ENCODE measurements at places on chromosomes 7 and 10.

- no peak for DNase-seq
Observed at GRCh38 chr7:5005066-5005465, 40.6 kb upstream of the RBAK start.

DNA sequence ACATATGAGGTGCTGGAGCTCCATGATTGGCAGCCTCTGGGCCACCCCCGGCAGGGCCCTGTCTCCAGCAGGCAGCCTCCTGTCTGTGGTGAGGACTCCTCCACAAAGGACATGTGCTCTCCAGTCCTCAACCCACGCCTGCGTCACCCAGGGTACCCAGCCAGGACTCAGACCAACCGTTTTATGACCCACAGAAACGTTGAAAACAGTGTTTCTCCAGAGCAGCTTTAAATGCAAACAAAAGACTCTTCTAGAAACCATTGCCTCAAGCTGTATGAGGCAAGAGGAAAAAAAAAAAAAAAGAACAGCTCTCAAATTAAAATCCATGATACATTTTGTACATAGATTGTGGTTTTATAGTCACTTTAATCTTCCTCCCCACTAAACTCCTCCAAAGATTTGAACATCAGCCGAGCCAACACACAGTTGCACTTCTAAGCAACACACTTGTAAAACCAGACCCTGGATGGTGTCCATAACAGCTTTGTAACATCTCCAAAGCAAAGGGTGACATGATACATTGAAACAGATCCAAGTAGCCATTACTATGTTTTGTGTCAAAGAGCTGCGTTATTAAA lies 175.0 kb upstream of the LYZL2 start:
- DNase-seq = no peak

- no peak for DNase-seq
Observed at GRCh38 chr10:63692220-63692896, 171.2 kb downstream of the REEP3 start.

DNA sequence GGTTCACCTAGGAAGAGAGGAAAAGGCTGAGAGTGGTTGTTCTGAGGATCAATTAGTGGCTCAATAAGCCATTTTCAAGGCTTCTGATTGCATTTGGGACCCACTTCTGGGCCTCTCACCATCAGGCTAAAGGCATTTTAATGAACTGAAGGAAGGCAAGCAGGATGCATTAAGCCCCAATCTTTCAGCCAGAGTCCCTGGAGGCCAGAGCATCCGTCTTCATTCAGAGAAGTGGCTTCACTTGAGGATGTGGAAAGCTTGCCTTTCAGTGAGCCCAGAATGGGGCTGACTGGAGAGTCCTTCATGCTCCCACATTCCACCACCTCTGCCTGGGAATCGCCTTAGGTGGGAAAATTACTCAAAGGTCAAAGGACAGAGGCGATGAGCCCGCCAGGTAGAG lies 41.8 kb downstream of the COL17A1 start:
- no peak for DNase-seq

- no peak for DNase-seq
Observed at GRCh38 chr7:8615019-8615418, 181.6 kb downstream of the NXPH1 start.

DNA sequence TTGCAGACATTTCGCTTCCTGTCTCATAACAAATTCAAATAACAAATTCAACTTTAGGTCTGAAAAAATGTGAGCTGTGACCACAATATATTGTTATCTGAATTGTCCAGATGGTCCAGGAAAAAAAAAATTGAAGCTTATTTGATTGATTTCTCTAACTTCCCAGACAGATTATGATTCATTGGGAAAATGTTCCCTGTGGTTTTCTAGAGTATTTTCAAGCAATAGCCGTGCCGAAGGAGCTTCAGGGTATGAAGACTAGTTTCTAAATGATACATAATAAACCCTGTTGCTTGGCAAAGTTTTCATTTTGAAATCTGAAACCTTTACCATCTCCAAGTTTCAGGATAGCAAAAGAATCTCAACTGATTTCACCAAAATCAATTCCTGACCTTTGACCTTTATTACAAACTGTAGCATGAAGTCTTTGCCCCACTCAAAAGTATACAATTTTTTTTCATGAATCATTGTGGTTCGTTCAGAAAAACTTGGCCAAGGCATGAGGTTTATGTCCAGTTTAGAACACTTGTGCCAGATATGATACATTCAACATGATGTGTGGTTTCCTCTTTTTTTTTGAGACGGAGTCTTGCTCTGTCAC lies 109.9 kb downstream of the JCAD start:
- DNase-seq = no peak

All from stimulated activated CD4-positive, alpha-beta T cell treated with anti-CD3 and anti-CD28 coated beads, TNF-alpha, amount 100 ng/mL, for 1 hour (primary cell).